DMS 273 treated with DMSO at 0.1 percent for 48 hours (cell line): ENCODE measurements at places on chromosomes 6 and 20.
A peak's percentile ranks its signal among the peaks of the same experiment; 100 is the strongest.

GRCh38 chr20:45039475-45039820 lies 61.5 kb downstream of the KCNS1 start:
- DNase-seq: no peak

DNA sequence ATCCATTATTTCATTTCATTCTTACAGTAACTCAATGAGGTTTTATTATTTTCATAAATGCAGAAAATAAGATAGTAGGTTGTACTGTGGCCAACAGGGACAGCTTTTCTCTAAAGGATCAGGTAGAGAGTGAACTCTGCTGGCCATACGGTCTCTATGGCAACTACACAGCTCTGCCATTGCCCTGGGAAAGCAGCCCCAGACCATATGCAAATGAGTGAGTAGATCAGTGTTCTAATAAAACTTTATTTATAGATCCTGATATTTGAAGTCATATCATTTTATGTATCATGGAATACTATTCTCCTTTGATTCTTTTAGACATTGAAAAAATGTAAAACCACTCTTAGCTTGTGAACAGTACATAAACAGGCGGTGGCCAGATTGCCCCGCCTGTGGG lies 192.5 kb upstream of the RREB1 start:
- DNase-seq: no peak

- no peak for DNase-seq
Measured at GRCh38 chr6:11232770-11233626, 530 bp upstream of the NEDD9 start.

- DNase-seq: no peak
Measured at GRCh38 chr6:88749849-88750248, 213.6 kb downstream of the RNGTT start.

DNA sequence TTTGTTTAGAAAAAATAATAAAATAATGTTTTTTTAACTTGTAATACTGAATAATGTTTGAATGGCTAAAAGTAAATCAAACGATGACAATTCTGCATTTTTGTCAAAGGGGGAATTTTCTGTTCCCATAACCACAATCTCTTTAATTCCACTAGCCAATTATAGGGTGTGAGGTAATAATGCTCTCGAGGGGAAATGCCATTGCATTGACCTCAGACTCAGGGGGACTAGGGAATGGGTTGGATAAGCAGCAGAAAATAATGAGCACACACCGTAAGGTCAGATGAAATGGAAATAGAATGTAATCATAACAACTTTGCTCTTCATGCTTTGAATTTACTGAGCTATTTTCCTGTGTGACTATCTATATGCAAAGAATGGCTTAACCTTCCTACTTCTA lies 584.7 kb downstream of the RFPL4B start:
- DNase-seq: no peak

DNA sequence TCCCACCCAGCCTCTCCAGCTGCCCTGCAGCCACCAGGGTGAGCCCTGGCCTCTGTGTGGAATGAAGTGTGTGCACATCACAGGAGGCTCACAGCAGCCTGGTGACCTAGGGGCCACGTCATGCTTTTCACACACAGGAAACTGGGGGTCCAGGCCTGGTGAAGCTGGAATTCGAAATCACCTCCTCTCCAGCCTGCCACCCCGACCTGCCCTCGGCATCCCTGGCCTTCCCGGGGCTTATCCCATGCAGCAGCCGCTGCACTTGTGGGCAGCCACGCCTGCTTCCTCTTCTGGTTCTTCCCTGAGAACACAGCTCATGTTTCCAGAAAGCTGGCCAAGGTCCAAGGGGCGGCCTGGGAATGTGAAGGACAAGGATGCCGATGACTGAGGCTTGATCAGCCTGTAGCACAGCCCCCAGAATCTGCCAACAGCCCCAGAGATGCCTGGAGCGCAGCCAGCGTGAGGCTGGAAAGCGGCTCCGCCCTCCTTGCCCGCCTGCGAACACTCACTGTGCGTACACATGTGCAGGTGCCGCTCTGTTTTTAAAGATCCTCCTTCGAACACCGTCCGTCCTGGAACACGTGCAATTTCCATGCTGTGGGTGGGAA lies 4.2 kb upstream of the NTSR1 start:
- DNase-seq: peak; percentile 85

GRCh38 chr6:74733830-74734620 lies 471.8 kb downstream of the COL12A1 start:
- no peak for DNase-seq

GRCh38 chr6:151807513-151808370 lies at the start of gene ESR1:
TSS of gene ESR1 (plus strand) at chr6:151807682. CDS start at chr6:151807913, 231 bp downstream.
- no peak for DNase-seq

- DNase-seq: no peak
Measured at GRCh38 chr6:147099974-147100373, 104.2 kb upstream of the STXBP5 start.

GRCh38 chr6:27679308-27679963 lies 206.5 kb upstream of the ZNF184 start:
- DNase-seq: no peak

- DNase-seq: no peak
Measured at GRCh38 chr6:89527634-89528033, 94.7 kb downstream of the ANKRD6 start.

DNA sequence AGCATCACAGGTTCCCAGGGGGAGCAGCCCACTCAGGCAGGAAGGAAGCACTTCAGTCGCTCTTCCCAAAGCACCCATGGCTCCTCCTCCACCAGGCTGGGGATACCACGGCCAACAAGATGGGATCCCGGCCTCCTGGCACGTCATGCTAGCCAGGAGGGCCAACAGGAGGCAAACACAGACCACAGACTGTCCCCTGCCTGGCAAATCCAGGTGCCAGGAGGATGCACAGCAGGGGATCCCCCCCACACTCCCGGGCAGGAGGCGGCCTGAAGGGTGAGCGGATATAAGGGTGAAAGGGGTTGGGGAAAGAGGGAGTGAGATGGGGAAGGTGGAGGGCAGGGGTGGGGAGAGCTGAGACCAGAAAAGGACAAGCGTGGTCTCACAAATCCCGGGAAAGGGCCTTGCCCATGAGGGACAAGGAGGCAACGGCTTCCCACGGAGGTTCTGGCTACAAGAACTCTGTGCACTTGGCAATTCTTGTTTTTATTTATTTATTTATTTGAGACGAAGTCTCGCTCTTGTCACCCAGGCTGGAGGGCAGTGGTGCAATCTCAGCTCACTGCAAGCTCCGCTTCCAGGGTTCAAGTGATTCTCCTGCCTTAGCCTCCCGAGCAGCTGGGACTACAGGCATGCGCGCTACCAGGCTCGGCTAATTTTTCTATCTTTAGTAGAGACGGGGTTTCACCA lies 7.2 kb downstream of the PXDC1 start:
- no peak for DNase-seq

GRCh38 chr20:35134880-35135279 lies 12.3 kb downstream of the EDEM2 start:
- DNase-seq: no peak
